ENCODE measurements at places on chromosomes 2 and 18.

- no peak for DNase-seq
Measured at GRCh38 chr2:197784956-197785941, at the start of gene BOLL. TSS of gene BOLL (minus strand) at chr2:197785319. CDS start at chr2:197781850, 3,469 bp downstream.

DNA sequence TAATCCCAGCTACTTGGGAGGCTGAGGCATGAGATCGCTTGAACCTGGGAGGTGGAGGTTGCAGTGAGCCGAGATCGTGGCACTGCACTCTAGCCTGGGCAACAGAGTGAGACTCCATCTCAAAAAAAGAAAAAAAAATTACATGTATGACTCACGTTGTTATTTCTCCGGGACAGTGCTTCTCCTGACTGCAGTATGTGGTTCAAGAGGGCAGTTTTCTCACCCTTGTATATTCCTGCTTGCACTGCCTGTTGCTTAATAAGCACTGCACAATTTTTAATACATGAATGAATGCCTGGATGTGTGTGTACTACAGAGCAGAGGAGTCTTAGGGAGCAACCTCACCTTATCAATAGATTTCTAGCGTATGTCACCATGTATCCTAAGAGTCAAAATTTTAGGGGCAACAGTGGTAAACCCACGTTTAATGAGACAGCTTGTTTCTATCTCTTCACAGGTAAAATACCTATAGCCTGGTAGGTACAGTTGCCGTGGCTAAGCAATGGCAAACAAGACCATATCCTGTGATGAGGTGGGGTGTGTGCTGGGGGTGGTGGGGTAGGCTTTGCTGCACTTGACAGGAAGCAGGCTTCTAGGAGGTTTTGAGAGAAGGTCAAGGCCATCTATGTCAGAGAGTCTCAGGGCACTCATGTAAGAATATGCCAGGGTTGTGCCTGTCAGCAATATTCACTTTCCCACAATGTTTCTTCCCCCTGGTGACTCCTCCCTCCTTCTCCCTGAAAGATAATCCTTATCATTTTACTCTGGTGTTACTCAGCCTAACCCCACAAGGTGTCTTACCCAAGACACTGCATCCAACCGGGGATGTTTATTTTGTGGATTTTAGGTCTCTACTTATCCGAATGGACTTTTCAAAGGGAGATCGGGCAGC lies 36.9 kb upstream of the MEX3C start:
- DNase-seq: no peak

DNA sequence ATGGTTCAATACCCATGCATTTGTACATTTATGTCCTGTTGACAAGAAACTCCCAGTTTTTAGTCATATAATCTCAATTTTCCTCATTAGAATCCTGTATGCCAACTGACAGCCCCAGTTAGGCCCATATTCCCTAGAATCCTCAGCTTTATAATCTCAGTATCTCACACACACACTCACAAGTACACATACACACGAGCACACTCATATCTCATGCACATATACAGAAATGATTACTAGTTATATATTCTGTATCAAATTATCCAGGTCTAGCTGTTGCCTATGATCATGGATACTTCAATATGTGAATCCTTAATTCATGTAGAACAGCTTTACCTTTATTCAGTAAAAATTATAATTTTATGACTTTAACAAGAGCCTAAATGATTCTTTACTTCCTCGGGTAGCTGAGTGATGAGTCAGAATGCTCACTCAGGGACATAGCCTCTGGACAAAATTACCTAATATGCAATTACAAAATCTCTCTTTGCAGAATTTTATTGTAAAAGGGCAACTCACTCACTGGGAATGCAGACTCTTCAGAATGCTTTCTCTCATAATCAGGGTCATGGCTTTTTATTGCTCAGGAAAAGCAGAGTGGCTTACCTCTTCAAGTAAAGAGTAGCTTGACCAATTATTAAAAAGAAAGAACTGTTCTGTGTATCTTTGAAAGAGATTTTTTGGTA lies 193.6 kb upstream of the PIK3C3 start:
- DNase-seq: no peak

GRCh38 chr18:78561757-78562510 lies 417.7 kb upstream of the SALL3 start:
- no peak for DNase-seq

GRCh38 chr2:111164078-111164477 lies 43.4 kb downstream of the BCL2L11 start:
- no peak for DNase-seq

DNA sequence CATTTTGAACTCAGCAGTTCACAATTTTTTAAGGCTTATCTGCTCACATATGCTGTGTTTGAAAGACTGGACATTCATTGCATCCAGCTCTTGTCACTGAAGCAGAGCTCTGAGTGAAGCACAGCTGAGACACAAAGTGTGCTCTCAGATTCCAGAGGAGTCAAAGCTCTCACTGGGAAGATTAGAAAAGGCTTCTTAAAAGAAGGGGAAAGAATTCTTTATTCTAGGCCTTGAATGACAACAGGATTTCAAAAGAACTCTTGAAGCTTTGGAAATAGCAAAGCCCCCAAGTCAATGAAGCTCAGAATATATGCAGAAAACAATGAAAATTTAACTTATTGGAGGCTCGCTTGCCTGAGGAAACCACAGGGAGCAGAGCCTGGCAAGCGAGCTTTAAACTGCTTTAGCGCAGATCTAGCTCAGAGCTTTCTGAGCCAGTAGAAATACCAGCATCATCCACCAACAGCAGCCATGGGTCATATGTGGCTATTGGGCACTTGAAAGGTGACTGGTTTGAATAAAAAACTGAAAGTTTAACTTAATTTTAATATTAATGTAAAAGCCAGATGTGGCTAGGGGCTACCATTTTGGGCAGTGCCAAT lies 369.7 kb downstream of the OSR1 start:
- no peak for DNase-seq

DNA sequence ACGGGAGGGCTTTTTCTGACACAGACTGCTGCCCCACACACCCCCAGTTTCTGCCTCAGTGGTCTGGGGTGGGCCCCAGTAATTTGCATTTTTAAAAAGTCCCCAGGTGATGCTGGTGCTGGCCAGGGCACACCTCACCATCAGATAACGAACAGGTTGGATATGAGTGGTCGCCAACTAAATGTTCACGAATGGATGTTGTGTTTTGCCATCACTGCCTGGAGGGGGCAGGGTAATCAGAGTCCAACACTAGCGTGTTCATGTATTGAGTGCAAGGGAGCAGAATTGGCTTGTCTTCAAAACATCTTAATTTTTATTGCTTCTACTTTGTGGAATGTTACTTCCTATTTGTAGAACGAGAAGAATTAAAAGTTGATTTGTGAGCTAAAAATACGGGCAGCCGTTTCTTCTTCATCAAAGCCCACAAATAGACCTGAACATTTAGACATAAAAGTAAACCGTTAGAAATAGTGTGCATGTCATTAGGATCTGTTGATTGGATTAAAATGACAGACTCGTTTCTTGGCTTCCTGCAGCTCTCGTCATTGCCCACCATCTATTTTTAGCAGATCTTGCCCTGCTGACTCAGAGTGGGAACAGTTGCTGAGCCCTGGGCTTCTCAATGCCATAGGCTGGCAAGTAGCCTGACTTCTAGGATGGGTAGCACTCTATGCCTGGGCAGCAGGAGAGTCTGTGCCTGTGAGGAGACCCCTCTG lies 45.2 kb downstream of the NCK2 start:
- DNase-seq: no peak

GRCh38 chr2:232348936-232349335 lies 29.6 kb upstream of the ALPP start:
- no peak for DNase-seq

DNA sequence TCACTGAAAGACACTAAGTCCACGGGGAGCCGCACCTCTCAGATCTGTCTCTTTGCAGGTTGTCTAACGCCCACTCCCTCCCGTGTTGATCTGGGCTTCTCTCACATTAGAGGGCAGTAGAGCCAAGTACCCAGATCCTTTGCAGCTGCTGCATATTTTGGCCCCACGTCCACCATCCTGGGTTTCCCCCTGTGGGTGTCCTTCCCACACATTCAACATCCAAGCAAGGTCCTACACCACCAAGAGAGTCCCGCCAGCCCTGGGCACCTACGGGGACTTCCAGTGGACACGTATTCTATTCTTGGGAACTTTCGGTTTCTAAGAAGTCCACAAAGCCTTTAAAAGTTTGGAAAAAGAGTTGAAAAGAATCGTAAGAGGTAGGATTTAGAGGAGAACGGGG lies 116.6 kb downstream of the ATL2 start:
- no peak for DNase-seq

- DNase-seq: no peak
Measured at GRCh38 chr2:240246173-240246820, 105.8 kb upstream of the OTOS start.

DNA sequence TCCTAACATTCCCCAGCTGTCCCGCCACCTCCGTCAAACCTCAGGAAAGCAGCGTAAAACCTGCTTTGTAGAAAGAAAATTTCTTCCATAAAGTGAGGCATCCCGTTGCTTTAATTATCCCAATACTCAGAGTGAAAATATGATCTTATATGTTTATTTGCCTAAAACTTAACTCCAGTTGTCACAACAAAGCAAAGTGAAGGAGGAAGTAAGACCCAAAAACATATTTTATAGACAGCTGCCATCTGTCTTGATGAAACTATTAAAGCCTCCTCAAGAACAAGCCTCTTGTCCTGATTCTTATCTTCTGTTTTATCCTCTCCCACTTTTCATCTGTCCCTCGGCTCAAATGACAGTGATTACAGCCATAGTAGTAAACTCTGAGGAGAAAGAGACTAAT lies 28.9 kb upstream of the LPIN2 start:
- no peak for DNase-seq

- DNase-seq: no peak
Measured at GRCh38 chr18:49858309-49859020, 45.1 kb upstream of the ACAA2 start.

DNA sequence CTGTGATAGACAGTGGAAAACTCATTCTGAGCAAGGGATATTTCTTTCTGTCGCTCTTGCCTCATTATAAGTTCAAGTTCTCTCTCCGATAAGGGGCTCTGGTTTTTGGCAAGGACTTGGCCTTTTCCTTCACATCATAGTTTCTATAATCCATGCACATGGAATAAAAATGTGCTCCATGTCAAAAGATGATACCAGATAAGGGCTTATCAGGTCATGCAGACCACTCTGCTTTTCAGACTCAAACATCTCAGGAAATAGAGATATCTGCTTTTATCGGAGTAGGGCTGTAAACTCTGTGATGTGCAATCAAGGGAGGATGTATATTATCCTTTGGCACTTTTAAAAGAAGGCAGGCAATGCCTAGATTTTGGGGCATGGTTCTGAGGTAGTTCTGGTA lies 45.0 kb upstream of the DARS1 start:
- no peak for DNase-seq

DNA sequence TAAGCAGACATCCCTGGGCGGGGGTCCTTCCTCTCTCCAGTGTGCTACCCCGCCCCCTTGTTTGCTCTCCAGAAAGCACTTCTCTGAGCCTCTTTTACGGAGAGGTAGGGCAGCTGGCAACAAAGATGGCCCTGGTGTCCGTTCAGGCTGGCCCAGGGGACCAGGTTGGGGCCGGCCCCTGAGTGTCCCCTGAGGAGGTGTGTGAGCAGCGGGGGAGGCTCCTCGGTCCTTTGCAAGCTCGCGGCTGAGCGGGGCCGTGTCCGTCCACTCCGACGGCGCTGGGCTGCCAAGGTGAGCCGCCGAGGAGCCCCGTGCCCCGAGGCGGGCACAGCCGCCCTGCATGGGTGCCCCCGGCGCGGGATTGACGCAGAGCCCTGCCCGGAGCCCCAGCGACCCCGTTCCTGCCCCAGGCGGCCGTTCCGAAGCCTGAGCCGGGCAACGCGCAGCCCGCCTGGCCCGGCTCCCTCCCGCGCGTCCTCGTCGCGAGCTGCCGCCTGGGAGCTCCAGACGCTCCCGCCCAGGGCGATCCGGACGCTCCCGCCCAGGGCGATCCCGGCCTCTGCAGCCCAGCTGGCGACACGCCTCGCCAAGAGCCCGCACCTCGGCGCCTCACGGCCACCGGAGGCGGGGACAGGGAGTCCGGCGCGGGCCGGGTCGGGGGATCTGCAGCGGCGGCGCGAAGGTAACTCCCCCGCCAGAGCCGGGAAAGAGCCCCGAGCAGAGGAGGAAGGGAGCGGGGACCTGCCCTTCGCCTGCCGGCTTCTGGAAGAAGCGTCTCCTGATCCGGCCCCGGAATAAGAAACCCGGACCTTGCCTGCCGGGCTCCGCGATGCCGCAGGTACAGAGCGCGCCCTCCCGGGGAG lies at the start of gene PROKR1:
Gene PROKR1 (plus strand): TSS at position 569 of the 863 bp plus-strand sequence. CDS start 2,243 bp downstream, outside the sequence.
- DNase-seq: no peak

DNA sequence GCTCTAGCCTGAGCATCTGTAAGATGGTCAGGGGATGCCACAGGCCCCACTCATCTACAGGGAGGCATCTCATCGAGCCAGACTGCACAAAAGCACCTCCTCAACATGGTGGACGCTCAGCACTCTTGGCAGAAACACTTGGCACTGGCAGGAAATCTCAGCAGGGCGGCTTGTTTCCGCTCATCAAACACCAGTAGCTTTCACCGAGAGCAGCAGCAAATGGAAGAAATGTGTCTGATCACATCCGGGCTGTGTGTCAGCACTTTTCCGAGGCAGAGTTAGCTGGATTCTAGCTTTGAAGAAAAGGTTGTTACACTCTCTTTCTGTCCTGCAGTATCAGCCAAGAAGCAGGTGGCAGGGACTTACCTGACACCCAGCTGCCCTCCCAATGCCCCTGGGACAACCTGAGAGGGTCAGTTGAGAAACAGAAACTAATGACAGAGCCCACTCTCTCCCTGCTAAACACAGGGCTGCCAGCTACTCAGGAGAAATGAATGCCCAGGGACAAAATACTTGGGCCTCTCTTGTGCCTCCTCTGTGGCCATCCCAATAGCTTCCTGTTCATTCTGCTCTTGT lies 68.9 kb upstream of the FZD7 start:
- DNase-seq: no peak

- no peak for DNase-seq
Measured at GRCh38 chr2:149320362-149320761, 10.0 kb upstream of the LYPD6 start.

- no peak for DNase-seq
Measured at GRCh38 chr2:126880324-126880723, 18.4 kb upstream of the TEX51 start.

Measured in NCI-H1417 treated with DMSO at 0.1 percent for 48 hours (cell line).